ENCODE measurements at places on chromosomes 16 and 17.

- no peak for DNase-seq
Measured at GRCh38 chr17:57033296-57033695, 51.8 kb upstream of the AKAP1 start.

- no peak for DNase-seq
Measured at GRCh38 chr17:80055597-80055996, 19.2 kb downstream of the CCDC40 start.

DNA sequence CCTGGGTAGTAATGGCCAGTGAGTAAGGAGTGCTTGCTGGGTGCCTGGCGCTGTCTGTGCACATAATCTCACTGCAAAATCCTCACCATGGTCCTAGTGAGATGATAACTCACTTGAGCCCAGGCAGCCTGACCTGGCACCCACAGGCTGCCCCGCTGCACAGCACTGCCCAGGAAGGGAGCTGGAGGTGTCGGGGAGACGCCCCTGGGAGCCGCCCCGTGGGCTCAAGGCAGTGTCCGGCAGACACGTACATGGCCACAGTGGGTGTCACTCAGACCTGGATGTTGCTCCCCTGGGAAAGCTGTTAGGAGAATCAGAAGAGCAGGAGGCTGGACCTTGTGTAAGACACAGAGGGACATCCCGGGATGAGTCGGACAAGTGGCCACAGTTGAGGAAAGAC lies 44.2 kb downstream of the BEAN1 start:
- no peak for DNase-seq

DNA sequence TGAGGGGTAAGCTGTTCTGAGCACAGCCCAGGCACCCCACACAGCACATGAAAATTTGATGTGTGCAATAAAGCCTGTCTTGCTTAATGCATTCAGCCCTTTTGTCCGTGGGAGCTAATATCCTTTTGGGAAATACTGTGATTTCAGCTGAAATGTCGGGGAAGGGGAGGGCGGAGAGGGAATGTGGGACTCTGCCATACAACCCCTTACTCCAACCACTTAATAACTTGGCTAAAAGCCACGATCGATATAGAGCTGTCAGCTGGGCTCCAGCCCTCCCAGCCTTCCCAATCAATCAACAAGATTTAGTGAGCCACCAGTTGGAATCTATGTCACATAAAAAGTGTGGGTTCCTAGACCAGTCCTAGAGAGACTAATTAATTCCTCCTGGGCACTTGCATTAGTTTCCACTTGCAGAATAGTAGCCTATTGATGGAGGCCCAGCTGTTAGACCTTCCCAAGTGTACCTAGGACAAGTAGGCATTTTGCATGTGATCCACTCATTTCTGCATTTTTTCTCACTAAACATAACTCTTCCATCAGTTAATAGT lies 82.7 kb upstream of the PIRT start:
- no peak for DNase-seq

DNA sequence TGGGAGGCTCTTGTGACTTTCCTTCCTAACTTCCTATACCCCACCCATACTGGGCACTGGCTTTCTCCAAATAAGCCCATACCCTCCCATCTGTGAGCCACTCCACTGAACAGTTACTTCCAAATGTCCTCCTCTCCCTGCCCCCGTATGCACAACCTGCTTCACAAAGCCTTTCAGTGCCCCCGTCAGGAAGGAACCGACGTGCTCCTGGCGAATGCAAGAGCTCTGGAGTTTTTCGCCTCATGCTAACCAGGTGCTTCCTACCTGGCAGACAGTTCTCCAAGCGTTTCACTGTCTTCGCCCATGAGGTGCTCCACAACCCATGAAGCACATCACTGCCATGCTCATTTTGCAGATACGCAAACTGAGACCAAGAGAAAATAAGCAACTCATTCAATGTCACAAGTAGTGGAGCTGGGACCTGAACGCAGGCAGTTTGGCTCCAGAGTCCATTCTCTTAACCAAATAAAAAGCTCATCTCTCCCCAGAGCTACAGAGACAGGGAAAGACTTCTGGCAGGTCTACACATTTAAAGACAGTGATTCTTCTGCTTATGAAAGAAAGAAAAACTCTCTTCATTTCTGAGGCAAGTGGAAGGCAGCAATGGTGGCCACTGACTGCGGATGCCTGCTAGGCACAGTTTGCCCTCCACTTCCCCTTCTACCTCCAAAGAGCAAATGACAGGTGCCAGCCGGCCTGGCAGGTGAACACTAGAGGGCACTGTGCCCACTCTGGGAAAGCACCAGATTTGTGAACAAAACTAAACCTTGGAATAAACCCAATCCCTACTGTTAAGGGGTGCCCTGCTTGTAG lies 23.8 kb downstream of the SPHK1 start:
- no peak for DNase-seq

GRCh38 chr16:15487336-15488284 lies 53.2 kb downstream of the BMERB1 start:
- no peak for DNase-seq

- no peak for DNase-seq
Measured at GRCh38 chr17:77375917-77376651, 235.3 kb downstream of the SEC14L1 start.

DNA sequence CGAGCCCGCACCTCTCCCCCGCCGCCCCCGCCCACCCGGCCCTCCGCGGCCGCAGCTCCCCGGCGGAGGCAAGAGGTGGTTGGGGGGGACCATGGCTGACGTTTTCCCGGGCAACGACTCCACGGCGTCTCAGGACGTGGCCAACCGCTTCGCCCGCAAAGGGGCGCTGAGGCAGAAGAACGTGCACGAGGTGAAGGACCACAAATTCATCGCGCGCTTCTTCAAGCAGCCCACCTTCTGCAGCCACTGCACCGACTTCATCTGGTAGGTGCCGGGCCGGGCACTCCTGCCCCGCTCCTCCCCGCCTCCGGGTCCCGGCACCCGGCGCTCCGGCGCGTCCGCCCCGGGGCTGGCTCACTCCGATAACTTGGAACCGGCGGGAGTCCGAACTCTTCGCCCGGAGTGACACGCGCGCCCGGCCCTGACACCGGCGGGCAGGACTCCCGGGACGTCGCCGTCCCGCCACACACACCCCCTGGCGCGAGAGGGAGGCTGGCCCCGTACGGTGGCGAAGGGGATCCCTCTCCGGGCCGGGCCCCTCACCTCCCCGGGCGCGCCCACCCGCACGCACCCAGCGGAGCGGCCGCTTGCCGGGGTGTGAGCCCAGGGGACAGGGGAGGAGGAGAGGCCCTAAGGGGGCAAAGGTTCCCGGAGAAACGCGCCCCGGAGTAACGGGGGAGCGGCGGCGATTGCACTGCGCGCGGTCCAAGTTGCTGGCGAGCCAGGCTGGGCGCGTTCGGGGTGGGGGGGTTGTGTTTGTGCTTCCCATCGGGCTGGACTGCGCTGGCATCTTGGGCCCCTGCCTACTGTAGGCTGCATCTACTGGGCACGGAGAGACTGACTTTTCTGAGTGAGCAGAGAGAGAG lies 581 bp downstream of the PRKCA start:
- no peak for DNase-seq
